HepG2 (cell line): ENCODE measurements at places on chromosomes 1 and 21. TPM values are rescaled to one million over a fixed set of nuclear protein-coding genes. Genes with fewer than 3 reads are reported as not detected.

GRCh38 chr21:45104560-45104959, 30.2 kb downstream of the ADARB1 start:
- DNase-seq, result no peak

GRCh38 chr1:56258371-56258770, 321.0 kb downstream of the PLPP3 start:
- no peak for DNase-seq

- no peak for DNase-seq
These were observed 3.0 kb downstream of the NFIA start for GRCh38 chr1:61085206-61085982.

LYST gene
- total RNA-seq, result 2.5 and 2.7 TPM in 2 replicates

DNAJC28 gene
- 2.5 and 3.3 TPM in 2 replicates for total RNA-seq

GRCh38 chr1:118122234-118123004, 62.6 kb downstream of the SPAG17 start:
- DNase-seq, result no peak

CCDC27 gene
- total RNA-seq, result not detected in 2 replicates

DNA sequence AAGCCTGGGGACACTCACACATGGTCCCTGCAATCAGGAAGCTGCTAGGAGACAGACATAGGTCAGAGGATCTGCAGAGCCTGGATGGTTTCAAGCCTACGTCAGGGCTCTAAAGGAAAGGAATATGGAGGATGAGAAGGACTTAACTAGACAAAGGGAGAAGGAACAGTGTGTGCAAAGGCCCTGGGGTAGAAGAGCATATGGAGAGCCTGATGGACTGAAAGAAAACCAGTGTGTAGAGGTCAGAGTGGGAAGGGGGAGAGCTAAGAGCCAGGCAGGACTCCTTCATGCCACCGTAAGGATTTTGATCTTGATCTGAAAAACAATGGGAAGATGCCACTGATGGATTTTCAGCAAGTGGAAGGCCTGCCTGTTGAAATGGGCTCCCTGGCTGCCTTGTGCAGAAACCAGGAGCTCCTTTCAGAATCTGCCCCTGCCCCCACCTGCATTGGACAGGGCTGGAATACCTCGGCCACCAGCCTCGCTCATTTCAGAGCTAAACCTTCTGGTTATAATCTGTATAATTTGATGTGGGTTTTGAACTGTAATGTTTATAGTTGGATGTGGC, 8.6 kb downstream of the FHAD1 start:
- no peak for DNase-seq

GRCh38 chr1:32903991-32904785, 3.0 kb upstream of the TMEM54 start:
- DNase-seq, result no peak

DNA sequence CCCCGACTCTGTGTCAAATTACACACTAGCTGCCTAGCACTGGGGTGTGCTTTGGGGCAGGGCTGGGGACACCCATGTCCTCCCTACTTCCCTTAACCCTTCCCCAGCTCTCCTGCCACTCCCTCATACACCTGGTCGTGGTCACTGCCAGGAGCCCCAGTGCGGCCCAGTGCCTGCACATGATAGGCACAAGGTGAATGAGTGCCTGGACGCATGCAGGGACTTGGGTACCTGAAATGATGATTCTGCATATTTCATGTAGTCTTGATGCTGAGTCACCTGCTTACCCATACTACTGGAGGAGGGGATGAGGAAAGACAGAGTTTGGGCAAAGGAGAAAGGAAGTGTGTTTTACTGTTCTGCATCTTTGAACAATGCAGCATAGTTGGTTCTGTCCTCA, 1.5 kb upstream of the VANGL2 start:
- no peak for DNase-seq

- no peak for DNase-seq
These were observed 224.4 kb downstream of the PTPRU start for GRCh38 chr1:29460694-29461093.

ADGRL2 gene
- total RNA-seq, result 14.5 and 15.3 TPM in 2 replicates

- DNase-seq, result no peak
These were observed 13.3 kb upstream of the GSTM4 start for GRCh38 chr1:109642626-109643025.

DNA sequence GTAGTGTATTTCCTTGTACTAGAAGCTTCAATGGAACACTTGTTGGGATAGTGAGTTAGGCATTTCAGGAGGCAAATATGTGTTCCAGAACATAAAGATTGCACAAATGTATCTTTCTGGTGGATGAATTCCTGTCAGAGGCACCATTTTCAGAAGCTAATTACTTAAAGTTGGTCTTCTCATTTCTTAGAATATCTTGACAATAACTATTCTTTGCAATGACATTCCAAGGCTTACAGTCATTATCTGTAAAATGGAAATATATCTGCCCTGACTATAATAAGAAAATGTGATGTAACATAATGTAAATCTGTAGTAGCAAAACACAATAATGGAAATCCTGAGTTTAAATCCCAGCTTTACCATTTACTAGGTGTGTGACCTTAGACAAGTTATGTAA, 2.7 kb downstream of the VCAM1 start:
- no peak for DNase-seq
